CD4-positive, alpha-beta memory T cell (primary cell): ENCODE measurements at places on chromosomes 1 and 21. TPM values are rescaled to one million over a fixed set of nuclear protein-coding genes. Genes with fewer than 3 reads are reported as not detected.

Gene ICOSLG
- total RNA-seq: 4.9 TPM

Gene HES5
- not detected for total RNA-seq

Gene FCMR
- total RNA-seq: 554 TPM

Gene TMEM81
- 8.9 TPM for total RNA-seq
